AG04450 (cell line): ENCODE measurements at places on chromosomes 3 and 15. TPM values are rescaled to one million over a fixed set of nuclear protein-coding genes. Genes with fewer than 3 reads are reported as not detected.

- no peak for DNase-seq
Observed at GRCh38 chr15:48532946-48533345, 112.6 kb downstream of the FBN1 start.

DNA sequence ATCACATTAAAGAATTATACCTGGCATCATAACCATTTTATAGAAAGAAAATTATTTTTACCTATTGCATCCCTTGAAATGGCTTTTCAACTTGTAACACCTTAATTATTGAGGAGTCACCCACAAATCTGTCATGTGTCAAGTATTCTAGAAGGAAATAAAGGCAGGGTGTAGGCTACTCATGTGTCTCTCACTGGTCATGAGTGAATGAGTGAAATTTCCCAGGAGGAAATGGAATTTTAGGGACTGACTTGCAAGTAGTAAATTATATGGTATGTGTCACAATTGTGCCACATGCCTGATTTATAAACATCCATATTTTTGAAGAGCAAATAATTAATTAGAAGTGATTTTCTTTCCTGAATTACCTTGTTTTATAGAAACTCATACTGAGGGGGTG, 310.5 kb upstream of the ADAMTS9 start:
- DNase-seq = no peak

DNA sequence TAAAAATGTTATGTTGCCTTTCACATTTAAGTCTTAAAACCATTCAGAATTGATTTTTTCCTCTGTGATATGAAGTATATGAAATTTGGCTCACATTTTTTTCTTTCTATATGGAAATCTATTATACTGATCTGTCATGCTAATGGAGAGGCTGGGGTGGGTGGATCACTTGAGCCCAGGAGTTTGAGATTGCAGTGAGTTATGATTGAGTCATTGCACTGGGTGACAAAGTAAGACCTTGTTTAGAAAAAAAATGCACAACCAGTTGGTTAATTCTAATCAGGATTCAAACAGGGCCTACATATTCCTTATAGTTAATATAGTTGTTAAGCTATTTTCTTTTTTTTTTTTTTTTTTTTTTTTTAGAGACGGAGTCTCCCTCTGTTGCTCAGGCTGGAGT, 230.5 kb downstream of the MFSD1 start:
- DNase-seq = no peak

- DNase-seq = no peak
Observed at GRCh38 chr15:61153291-61153690, 75.8 kb downstream of the RORA start.

- no peak for DNase-seq
Observed at GRCh38 chr3:140816372-140817195, 125.1 kb upstream of the SLC25A36 start.

DNA sequence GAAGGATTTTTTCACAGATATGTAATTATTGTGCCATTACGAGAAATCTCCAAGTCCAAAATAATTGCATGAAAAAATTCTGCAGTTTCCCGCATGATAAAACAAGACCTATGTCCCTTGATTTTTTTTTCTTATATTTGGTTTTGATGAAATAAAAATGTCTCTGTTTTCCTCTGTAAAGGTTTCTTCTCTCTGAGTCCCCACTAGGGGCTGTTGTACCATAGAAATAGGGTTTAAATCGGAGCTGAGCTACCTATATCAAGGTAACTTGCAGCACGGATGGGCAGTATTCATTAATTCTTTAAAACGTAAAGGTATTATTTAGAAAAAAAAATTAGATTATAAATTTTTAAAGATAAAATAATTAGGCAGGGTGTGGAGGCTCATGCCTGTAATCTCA, 66.6 kb upstream of the IGF1R start:
- no peak for DNase-seq

MRPL46 gene
- 23.1 and 28.0 TPM in 2 replicates for polyA plus RNA-seq

GOLGA6B gene
- not detected in 2 replicates for polyA plus RNA-seq

DNA sequence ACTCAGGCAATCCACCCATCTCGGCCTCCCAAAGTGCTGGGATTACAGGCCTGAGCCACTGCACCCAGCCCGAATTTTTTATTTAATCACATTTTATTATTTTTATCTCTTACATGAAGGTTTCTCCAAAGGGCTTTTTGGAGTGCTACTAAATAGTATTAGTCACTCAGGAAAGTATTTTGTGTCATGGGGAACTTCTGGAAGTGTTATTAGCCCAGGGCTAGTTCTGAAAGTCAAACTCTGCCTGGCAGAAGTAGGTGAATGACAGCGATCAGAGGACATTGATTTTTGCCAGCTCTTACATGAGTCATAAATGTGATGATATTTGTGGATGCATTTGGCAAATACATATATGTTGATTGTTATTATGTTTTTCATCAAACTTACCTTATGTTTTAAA, 48.7 kb downstream of the ZPLD1 start:
- DNase-seq = no peak

DNA sequence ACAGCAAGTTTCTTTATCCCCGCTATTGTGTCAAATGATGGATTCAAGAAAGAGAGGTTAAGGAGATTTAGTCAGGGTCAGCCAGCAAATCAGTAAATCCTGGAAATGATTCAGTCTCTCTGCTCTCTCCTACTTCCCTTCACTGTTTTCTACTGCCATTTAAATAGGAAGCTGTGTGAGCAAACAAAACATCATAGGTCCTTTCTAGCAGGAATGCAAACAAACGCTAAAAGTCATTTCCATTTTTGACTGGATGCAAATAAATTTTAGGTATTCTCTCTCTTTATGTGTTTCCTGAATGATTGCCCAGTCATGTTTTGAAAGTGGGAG, 299.4 kb upstream of the RORA start:
- DNase-seq = no peak

SNX22 gene
- polyA plus RNA-seq = 0.06 and 0.10 TPM in 2 replicates

DNA sequence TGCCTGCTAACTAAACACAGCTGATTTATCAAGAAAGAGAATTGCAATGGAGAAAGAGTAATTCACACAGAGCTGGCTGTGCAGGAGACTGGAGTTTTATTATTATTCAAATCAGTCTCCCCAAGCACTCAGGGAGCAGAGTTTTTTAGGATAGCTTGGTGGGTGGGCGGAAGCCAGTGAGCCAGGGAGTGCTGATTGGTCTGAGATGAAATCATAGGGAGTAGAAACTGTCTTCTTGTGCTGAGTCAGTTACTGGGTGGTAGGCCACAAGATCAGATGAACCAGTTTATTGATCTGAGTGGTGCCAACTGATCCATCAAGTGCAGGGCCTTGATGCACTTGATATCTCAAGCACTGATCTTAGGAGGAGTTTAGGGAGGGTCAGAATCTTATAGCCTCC, 891.9 kb upstream of the CADM2 start:
- DNase-seq = no peak

DNA sequence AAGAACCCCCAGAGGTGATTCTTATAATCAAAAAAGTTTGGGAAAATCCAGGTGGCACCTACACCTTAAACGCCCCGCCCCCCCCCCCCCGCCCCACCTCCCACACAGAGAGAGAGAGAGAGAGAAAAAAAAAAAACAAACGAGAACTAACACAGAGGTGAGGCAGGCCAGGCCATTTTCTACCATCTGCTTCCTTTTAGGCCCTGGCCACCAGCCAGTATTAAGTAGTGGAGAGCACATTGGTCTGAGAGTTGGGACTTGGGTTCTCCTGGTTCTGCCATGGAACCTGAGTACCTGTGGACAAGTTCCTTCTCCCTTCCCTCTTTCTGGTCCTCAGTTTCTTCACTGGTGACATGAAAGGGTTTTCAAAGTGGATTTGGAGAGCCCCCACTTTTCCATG, 60.6 kb downstream of the SLC6A11 start:
- no peak for DNase-seq

- DNase-seq = no peak
Observed at GRCh38 chr3:114128826-114129225, 50.0 kb downstream of the DRD3 start.

GRCh38 chr3:63477494-63478129, 174.9 kb upstream of the SNTN start:
- no peak for DNase-seq

WWTR1 gene
- 161 and 164 TPM in 2 replicates for polyA plus RNA-seq

CFAP100 gene
- polyA plus RNA-seq = not detected in 2 replicates

- no peak for DNase-seq
Observed at GRCh38 chr3:50380405-50381085, 21.2 kb upstream of the TMEM115 start.

ZNF620 gene
- 0.69 and 0.77 TPM in 2 replicates for polyA plus RNA-seq

CAMKV gene
- polyA plus RNA-seq = not detected in 2 replicates

CHST13 gene
- polyA plus RNA-seq = not detected in 2 replicates

GRCh38 chr3:125143982-125144652, 68.4 kb downstream of the SLC12A8 start:
- no peak for DNase-seq

- no peak for DNase-seq
Observed at GRCh38 chr3:24688446-24689148, 193.9 kb upstream of the THRB start.

- peak; percentile 91 for DNase-seq
Observed at GRCh38 chr3:98986073-98986472, 84.6 kb upstream of the DCBLD2 start.

- no peak for DNase-seq
Observed at GRCh38 chr3:176577447-176577846, 619.8 kb downstream of the TBL1XR1 start.

GRCh38 chr3:14570089-14570488, 29.9 kb upstream of the GRIP2 start:
- DNase-seq = no peak

SLC9C1 gene
- polyA plus RNA-seq = not detected in 2 replicates

CASR gene
- not detected in 2 replicates for polyA plus RNA-seq

- no peak for DNase-seq
Observed at GRCh38 chr3:100265016-100265415, 4.2 kb downstream of the TBC1D23 start.

DNA sequence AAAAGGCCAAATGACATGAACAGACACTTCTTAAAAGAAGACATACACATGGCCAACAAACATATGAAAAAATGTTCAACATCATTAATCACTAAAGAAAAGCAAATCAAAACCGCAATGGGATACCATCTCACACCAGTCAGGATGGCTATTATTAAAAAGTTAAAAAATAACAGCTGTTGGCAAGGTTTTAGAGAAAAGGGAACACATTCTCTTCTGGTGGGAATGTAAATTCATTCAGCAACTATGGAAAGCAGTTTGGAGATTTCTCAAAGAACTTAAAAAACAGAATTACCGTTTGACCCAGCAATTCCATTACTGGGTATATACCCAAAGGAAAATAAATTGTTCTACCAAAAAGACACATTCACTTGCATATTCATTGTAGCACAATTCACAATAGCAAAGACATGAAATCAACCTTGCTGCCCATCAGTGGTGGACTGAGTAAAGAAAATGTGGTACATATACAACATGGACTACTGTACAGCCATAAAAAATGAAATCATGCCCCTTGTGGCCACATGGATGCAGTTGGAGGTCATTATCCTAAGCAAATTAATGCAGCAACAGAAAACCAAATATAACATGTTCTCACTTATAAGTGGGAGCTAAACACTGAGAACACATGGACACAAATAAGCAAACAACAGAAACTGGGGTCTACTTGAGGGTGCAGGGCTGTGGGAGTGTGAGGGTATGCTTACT, 190.7 kb upstream of the MCTP2 start:
- DNase-seq = no peak

- peak; percentile 8 for DNase-seq
Observed at GRCh38 chr3:152222327-152222726, 46.4 kb upstream of the MBNL1 start.

GRCh38 chr15:59819092-59819491, 130.0 kb upstream of the BNIP2 start:
- no peak for DNase-seq

GRCh38 chr3:108728105-108728504, 29.1 kb downstream of the RETNLB start:
- no peak for DNase-seq

DNA sequence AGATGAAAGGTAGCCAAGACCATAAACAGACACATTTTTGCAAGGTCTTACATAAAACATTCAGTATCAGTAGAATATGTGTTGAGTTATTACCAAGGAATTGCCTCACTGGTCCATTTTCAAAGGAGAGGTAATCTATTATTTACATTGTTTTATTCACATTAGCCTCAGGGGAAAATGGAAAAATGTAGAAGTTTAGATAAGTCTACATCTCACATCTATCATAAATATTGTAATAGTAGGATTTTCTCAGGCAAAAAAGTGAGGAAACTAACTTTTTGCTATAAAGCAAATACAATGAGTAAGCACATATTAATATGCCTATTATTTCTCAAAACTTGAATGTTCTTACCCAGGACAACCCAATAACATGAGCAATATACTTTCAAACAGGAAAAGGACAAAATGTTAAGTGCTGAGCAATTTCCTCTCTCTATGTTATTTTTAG, 184.6 kb upstream of the AGTR1 start:
- DNase-seq = no peak

DNA sequence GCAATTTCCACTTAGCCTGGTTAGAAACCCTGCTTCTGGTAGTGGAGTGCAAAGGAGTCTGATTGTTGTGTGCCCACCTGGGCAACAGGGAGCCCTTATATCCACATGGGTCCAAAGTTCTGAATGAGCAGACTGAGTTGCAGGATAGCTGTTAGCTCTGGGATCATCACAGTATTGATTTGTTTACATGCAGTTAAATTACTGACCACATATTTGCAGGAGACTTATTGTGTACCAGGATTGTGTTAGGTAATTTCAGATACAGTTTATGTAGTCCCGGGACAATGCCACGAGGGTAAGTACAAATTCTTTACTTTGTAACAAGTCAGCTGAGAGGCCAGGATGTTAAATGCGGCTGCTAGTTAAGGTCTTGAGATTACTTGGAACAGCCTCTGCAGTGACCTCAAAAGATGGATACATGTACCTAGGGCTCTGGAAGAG, 18.8 kb downstream of the ARHGEF26 start:
- DNase-seq = no peak

ANKUB1 gene
- not detected in 2 replicates for polyA plus RNA-seq

PDZRN3 gene
- polyA plus RNA-seq = 14.7 and 22.7 TPM in 2 replicates

DNA sequence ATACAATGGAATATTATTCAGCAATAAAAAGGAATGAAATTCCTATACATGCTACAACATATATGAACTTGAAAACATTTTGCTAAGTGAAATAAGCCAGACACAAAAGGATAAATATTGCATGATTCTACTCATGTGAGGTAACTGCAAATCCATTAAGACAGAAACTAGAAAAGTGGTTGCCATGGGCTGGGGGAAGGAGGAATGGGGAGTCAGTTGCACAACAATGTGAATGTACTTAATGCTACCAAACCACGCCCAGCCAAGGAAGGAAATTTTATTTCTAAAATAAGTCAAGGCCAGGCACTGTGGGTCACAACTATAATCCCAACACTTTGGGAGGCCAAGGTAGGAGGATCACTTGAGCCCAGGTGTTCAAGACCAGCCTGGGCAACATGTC, 9.8 kb upstream of the GMPPB start:
- no peak for DNase-seq

DNA sequence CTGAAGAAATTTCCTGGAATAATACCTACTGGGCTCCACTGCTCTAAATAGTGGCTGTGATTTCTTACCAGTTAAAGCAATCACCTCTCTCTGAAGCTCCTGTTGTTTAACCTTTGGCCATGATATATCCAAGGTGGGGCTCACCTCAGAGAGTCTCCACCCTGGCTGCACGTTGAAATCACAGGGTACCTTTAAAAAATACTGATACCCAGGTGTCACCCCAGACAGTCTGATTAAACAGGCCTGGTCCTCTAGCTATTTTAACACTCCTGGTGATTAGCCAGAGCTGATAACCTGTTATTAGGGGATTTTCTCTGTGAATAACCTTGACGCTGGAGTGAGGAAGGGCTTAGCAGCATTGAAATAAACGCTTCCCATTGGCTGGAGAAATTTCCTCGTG, 22.3 kb upstream of the ZBTB38 start:
- no peak for DNase-seq
